ENCODE measurements at places on chromosomes 3 and 15.

GRCh38 chr15:57138349-57138788, 219.9 kb downstream of the TCF12 start:
- no peak for DNase-seq

DNA sequence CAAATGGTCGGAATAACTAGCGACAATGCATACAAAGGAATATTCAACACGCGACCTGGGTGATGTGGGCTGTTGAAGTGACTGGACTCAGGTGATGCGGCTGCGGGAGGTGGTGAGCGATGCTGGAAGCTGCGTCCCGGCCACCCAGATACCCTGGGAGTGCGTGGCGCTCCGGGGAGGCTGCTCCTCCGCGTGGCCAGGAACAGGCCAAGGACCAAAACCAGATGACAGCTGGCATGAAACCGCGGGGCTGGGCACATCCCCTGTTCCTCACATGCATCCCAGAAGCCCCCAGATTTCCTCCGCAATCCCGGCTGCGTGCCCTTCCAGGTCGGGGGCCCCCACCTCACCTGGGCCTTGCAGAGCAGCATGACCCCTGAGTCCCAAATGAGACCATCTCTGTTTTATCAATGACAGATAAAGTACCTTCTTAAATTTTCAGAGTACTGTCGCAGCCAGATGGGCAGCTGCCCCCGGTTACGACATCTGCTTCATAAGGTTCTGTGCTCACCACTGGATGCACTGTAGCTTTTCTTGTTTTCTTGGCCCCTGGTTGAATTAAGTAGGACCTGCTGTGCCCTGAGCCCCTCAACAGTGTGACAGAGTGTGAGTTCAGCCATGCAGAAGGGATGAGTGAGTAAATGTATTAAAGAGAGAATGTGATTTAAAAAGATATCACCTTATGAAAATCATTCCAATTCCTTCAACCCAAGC, 278.2 kb downstream of the GABRG3 start:
- no peak for DNase-seq

GRCh38 chr3:51617597-51617996, 53.5 kb upstream of the TEX264 start:
- DNase-seq: no peak

GRCh38 chr15:42184296-42184695, 23.8 kb downstream of the VPS39 start:
- DNase-seq: no peak

- DNase-seq: no peak
These were observed 5.2 kb upstream of the IP6K1 start for GRCh38 chr3:49791571-49791970.

DNA sequence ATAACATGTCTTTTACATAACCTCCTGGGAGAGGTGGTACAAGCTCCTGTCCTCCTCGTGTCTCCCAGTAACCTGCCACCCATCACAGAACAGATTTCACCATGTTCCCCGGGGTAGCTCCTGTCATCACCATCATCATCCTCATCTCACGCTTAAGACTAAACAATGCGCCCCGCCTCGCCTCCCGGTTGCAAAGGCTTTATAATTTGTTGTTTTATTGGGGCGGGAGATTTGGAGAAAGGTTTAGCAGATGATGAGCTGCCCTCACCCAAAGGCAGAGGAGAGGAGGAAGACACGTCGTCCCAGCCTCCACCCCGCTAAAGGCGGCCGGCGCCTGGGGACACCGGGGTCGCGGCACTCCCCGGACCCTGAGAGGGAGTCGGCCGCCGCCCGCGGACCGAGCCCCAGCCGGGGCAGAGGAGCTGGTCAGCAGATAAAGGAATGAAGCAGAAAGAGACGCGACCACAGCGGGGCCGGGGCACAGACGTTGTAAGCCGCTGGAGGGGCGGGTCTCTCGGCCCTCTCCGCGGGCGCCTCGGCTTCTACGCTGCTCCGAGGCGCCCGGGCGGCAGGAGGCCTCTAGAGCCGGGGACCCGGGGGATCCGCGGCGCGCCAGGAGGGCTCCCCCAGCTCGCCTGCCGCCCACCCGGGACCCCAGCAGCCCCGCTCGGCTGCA, 589 bp downstream of the HERC1 start:
- DNase-seq: peak; percentile 11

DNA sequence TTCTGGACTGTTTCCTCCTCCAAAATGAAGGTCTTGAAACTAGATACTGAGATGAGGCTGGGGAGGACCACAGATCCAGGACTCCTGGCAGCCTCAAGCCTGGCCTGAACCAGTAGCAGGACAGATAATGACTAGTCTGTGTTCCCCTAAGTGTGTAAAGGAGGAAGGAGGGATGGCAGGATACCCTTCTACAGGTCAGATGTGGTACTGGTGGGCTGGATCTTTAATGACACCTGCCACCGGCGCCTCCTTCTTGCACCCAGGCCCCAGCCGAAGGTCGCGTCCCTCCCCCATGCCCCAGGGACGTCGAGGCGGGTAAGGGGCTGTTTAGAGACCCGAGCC, 556 bp downstream of the USP19 start:
- no peak for DNase-seq

GRCh38 chr3:118110211-118110610, 924.4 kb downstream of the IGSF11 start:
- DNase-seq: no peak

DNA sequence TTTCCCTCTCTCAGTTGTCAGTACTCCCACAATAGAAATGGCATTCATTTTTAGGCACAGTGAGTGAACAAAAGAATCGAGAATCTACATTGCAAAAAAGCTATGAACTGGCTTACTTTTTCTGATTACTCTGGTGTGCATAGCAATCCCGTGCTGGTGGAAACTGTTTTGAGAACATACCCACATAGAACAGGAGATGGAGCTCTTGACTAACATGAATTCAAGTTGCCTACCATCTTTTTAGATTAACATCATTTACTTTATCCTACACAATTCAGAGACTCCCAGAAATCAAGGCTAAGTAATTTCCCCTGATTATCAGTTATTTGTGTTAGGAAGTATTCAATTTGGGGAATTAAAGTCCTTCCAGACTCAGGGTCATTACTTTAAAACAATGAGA, 326.6 kb downstream of the ARPP21 start:
- DNase-seq: no peak

DNA sequence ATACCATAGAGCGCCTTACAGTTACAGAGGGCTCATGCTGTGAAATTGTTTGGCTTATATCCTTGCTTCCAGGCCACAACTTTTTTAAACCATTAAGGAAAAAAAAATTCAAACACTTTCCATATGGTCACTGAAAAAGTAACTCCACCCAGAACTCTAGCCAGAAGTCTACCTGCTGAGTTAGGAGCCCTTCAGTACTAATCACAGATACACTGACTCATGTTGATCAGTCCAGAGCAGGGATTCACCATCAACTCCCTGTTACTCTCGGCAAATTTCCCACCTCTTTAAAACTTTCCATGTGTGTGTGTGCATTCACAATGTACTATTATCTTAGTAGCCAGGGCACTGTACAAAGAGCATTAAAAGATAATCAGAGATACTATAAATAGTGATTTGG, 372.8 kb downstream of the MAGI1 start:
- no peak for DNase-seq

- peak; percentile 53 for DNase-seq
These were observed 54.7 kb downstream of the RPL22L1 start for GRCh38 chr3:170815340-170815739.

DNA sequence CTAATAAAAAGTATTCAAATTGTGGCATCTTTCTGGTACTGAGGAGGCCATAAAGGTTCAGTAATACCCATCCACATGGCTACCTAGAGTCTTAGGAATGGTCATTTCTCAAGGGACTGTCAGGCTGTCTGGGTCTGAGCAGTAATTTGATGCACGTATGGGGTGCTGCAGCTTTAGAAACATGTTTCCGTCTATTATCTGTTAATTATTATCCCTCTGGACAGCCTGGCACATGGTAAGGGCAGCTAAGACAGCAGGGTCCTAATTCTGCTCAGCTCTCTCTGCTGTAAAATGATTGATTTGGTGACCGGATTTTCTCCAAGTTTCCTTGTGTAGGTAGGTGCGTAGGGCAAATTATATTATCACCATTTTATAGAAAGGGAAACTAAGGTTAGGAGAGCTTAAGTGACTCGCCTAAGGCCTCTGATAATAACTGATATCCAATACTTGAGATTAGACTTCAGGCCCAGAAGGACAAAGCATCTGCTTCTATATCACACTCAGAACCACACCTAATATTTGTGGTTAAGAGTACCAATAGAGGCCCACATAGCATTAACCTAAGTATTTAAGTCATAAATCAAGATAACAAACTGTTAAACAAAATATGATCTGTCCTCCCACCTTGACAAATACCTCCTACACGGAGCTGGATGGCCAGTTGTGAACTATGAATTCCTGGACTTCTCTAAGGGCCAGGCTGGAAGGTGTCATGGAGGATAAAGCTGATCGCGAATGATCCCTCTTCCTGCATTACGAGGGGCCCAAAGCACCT, 2.9 kb upstream of the RAP2B start:
- DNase-seq: no peak

GRCh38 chr3:159830523-159831154, 158.0 kb upstream of the IL12A start:
- DNase-seq: no peak

GRCh38 chr3:173501931-173502489, 104.5 kb downstream of the NLGN1 start:
- no peak for DNase-seq

GRCh38 chr3:100136921-100137320, 22.6 kb upstream of the FILIP1L start:
- no peak for DNase-seq

GRCh38 chr15:41558400-41559238, at the start of gene TYRO3:
TYRO3 (plus strand) TSS chr15:41559212; CDS start chr15:41559258, 46 bp downstream.
- DNase-seq: no peak

- no peak for DNase-seq
These were observed 2.6 kb downstream of the ATP8B4 start for GRCh38 chr15:50116477-50116876.

- DNase-seq: no peak
These were observed 58.1 kb downstream of the TM4SF4 start for GRCh38 chr3:149532489-149533180.

GRCh38 chr3:189309400-189309975, 137.7 kb downstream of the TPRG1 start:
- DNase-seq: no peak

DNA sequence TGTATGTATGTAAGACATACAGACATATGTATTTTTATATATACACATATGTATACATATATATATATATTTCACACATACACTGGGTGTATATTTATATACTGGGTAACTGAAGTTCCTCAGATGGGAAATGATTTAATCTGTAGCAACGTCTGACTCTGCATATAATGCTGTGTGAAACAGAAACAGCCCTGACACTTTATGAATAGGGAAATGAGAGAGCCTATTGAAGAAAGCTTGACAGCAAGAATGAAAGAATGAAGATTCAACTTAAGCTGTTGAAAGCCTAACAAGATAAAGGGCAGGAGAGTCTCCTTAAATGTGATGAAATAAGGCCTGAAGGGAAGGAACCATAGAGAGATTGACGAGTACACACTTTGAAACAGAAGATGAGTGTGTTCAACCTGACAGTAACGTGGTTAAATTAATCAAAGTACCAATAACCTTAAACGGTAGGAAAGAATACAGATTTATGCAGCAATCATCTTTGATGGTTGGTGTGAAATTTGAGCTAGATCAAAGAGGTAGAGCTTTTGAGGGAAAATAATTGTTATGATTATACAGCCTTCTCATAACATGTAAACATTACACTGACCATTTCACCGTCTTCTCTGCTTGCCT, 169.9 kb downstream of the MECOM start:
- DNase-seq: no peak

All from NCI-H1092 (cell line).